ENCODE measurements at places on chromosomes 3 and 15.

- DNase-seq, result no peak
These were observed 69.7 kb upstream of the SPRED1 start for GRCh38 chr15:38182900-38183299.

DNA sequence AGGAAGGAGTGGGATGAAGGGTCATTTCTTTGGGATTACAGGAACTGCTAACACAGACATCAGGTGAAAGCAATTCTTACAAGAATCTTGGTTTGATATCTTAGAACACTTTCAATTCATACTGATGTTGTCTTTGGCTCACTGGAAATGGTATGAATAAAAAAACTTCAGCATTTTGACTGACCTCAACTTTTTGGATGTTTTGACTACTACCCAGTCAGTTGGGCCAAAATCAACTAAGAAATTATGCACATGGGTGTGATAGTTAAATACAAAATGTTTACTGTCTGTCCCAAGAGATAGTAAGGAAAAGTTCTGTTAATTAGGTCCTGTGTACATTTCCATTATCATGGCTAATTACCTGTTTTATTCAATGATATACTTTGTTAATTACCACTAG lies 165.5 kb upstream of the LRIG1 start:
- DNase-seq, result no peak

GRCh38 chr15:70093070-70093469 lies 4.6 kb downstream of the TLE3 start:
- DNase-seq, result no peak

GRCh38 chr3:151460774-151461450 lies at the start of gene IGSF10:
Gene IGSF10 (minus strand): TSS chr3:151461061. CDS start chr3:151458709, 2,352 bp downstream.
- no peak for DNase-seq

GRCh38 chr3:48500656-48501055 lies 3.3 kb downstream of the SHISA5 start:
- no peak for DNase-seq

GRCh38 chr3:98593046-98593936 lies at the start of gene CPOX:
Gene CPOX (minus strand): TSS chr3:98593611. CDS start chr3:98593504, 107 bp downstream.
- DNase-seq, result peak; percentile 81

- no peak for DNase-seq
These were observed 1.4 kb upstream of the GRM2 start for GRCh38 chr3:51705276-51706020.

DNA sequence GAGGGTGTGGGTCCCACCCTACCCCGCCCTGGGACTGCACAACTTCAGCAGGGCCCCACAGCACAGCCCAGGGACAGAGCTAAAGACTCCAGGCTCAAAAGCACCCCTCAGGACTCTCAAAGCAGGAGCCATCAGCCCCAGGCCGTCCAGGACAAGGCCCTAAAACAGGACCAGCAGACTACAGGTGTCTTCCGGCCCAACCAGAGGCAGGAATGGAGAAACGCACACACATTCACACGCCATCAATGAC lies 26.1 kb downstream of the ATRIP start:
- no peak for DNase-seq

DNA sequence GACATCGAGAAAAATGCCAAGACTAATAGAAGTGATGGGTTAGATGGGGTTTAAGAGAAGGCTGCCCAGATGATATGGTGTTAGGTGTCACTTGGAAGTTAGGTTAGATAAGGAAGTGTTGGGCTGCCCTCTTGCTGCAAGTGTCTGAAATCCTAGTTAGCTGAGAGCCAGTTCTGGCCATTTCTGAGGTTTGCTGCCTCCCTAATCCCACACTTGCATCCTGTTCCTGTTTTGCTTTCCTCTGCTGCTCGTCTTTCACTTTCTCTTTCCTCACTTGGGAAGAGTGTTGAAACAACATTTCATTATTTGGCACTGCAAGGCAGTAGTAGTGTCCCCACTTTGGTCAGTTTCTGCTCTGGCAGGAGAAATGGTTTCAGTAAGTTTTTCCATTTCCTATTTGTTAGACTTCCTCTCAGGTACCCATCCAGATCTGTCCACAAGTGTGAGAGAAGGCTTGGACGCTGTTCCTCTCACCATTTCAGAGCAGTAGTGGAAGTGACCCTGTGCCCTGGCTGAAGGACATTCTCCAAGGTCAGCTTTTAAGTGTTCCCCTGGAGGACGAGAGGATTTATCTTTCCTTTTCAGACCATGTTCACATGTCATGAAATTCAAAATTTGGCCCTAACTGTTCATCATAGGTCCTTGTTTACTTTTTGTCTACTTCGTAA lies 93.3 kb downstream of the ADAMTSL3 start:
- peak; percentile 75 for DNase-seq

DNA sequence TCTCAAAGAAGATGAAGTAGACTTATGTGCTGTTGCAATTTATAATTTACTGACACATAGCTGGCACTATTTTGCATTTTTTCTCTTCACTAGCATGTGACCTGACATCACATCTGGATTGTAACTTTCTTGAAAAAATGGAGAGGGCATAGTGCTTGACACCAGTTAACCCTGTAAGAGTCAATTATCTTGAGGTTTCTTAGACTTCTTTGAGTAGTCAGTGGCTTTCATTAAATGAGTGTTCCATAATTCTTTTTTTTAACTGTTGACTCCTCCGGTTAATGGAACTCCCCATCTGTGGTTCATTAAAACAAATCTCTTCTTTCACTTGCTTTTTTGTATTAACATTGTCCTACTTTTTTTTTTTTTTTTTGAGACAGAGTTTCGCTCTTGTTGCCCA lies 16.9 kb upstream of the PRKCI start:
- DNase-seq, result no peak

GRCh38 chr15:39227001-39227400 lies 353.9 kb upstream of the THBS1 start:
- DNase-seq, result no peak

DNA sequence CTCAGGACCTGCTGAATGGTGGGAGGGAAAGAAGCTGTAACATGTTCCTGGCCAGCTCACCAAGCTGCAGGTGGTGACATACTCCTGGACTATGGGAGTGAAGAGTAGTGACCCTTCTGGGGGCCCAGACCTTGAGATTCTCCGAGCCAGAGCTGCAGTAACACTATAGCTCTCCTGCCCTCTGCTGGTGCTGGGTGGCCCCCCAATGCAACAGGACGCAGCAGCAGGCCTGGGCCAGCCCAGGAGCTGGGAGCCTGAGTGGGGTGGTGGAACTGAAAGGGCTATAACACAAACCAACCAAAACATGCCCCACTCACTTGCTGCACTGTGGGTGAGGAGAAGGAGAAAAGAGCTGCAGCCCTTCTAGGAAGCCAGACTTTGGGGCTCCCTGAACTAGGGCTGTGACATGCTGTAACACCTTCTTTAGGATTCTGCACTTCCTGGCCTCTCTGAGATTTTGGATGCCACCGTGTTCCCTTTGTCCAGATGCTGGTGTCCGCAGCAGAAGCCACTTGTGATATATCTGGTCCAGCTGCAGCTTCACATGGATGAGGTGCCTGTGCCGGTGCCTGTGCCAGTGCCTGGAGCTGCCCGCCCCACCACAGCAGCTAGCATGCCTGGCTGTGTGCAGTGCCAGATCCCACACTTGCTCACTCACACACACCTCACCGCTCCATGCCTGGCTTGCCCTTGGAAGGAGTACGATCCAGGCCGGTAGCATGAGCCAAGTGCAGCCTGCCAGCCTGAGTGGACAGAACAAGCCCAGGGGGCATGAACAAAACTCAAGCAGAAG lies 636.8 kb upstream of the KCNMB2 start:
- no peak for DNase-seq

- DNase-seq, result peak; percentile 15
These were observed 101.6 kb downstream of the SLC25A26 start for GRCh38 chr3:66322436-66322835.

DNA sequence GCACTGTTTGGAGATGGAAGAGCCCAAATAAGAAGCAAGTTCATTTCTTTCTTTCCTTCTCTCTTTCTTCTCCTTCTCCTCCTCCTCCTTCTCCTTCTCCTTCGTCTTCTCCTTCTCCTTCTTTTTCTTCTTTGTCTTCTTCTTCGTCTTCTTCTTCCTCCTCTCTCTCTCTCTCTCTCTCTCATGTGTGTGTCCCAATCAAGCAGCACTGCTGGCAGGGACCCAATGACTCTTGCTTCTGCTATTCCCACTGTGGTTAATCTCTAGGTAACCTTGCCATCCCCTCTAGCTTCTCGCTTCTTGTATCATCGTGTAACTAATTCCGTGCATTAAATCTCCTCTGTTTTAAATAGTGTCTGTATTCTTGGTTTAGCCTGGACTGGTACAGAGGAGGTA lies 26.1 kb upstream of the ZNF280D start:
- DNase-seq, result peak; percentile 92

DNA sequence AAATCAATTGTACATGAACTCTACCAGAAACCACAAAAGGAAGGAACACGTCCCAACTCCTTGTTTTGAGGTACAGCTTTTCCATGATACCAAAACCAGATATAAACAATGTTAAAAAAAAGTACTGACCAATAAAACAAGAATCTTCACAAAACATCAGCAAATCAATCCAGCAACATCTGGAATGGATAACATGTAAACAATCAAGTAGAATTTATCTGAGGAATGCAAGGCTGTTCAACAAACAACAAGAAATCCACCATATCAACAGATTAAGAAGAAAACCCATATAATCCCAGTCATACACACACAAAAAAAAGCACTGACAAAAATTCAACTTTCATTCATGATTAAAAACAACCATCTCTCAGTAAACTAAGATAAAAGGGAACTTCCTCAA lies 26.7 kb downstream of the TJP1 start:
- no peak for DNase-seq

GRCh38 chr3:189311521-189311920 lies 139.8 kb downstream of the TPRG1 start:
- no peak for DNase-seq

- no peak for DNase-seq
These were observed 7.0 kb downstream of the RHCG start for GRCh38 chr15:89489376-89489775.

DNA sequence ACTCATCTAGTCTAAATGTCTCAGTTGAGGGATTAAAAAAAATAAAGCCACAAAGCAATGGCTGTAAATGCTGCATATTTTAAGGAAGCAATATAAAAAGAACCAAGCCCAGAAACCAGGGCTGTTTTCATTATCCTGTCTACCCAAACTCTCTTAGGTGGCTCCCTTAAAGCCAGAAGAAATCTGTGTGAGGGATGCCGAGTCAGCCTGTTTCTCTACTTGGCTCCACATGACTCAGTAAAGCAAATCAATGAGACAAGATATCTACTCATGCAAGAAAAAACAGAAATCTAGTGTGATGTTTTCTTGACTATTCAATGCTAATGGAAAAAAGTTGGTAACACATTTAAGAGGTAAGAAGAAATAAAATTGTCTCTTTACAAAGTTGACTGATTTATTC lies 296.2 kb downstream of the ZBTB20 start:
- DNase-seq, result no peak

DNA sequence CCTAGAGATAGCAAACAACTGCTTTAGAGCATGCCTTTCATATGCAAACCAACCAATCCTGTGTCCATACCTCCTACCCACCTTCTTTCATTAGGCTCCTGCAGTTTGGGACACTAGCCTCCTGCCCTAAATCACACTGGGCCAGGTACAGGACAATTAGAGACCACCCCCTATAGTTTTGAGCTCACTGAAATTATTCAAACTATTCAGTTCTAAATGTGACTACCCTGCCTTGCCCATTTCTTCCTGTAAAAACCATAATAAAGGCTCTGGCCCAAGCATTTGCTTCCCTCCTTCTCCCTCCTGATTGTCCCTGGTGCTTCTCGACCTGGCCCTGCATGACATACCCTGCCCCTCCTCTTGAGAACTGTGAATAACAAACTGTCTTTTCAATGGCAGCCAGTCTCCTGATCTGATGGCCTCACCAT lies 31.4 kb upstream of the LRIG1 start:
- no peak for DNase-seq

GRCh38 chr15:81002331-81003096 lies 1.8 kb downstream of the TLNRD1 start:
- peak; percentile 22 for DNase-seq

DNA sequence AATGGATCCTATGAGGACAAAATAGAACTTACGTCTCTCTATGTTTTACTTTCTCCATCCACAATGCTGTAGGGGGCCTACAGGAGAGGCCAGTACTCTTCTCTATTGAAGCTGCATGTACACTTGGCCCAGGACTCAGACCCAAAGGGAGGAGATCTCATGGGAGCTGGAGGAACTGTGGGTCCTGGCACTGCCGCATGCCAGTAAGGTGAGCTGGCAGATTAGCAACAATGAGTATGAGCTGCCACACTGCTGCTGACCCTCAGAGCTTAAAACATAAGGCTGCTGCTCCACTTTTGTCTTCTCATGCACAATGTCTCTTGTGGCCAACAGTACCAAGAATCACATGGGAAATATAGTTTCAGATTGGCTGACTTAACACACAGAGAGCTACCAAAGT lies 57.8 kb upstream of the TBC1D5 start:
- no peak for DNase-seq

DNA sequence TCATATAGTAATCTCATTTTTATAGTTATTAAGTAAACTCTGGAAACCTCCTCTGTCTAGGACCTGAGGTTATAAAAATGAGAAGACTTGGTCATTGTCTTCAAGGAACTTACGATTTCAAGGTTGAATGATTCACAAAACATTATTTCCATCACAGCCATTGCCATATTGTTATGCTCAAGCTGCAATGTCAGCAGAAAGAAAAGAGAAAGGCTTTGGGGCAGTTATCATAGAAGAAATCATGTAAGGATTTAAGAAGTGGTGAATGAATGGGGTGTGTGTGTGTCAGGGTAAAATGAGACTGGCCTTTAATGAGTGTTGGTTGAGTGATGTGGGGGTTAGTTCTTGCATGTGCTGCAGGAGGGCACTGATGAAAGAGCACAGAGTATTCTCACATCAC lies 346.8 kb downstream of the SQOR start:
- no peak for DNase-seq

DNA sequence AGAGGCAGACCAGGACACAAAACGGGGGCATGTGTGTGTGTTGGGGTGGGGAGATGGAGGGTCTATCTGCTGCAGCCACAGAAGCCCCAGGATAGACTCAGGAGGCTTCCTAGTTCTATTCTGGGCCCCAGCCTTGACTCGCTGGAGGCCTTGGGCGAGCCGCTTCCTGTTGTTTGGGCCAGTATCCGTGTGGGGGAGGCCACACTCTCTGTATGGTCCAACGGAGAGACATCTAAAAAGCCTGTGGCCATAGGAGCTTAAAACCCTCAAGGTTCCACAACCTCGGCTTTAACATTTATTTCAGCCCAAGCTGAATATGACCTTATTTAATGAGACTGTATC lies 32.8 kb downstream of the POC1A start:
- no peak for DNase-seq

Measured in fibroblast of lung (primary cell).